ENCODE measurements at places on chromosomes 7 and 10.

GRCh38 chr7:27198138-27198841 is 1.6 kb downstream of the HOXA13 start:
- no peak for DNase-seq

DNA sequence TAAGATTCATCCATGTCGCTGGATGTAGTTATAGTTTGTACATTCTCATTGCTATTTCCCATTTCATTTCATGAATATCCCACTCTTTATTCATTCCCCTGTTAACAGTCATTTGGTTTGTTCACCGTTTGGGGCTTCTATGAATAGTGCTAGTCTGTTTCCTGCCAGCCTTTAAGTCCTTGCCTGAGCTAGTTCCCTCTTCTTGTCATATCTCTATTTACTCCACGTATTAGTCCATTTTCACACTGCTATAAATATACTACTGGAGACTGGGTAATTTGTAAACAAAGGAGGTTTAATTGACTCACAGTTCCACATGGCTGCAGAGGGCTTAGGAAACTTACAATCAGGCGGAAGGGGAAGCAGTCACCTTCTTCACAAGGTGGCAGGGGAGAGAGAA is 56.2 kb downstream of the PLCE1 start:
- DNase-seq: no peak

DNA sequence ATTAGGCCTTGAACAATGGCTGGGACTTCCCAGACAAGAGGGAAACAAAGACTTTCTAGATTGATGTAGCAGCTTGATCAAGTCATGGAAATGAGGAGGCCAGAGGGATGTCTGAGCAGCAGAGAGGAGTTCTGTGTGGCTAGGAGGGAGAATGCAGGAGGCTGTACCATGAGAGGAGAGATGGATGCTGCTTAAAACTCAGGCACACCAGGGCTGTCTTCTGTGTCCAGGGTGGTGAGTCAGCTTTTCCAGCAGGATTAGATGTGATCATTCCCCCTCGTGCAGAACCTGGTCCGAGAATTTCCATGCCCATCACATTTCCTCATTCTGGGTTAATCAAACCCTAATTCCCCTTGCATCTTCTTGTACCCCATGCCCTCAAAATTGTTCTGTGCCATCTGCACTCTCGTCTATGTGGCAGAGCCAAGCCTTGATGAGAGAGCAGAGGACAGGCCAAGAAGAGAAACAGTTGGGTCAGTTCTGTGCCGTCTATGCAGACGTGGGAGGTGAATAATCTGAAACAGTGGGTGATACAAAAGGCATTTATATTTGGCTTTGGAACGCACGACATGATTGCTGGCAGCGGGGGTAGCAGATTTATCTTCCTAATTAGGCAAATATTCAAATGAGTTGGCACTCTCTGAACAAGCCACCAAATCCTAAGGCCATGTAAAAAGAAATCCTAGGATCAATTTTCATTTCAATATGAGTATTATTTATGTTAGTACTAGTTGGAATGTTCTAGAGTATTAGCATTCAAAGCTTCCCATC is 160.7 kb downstream of the TMEM178B start:
- DNase-seq: no peak

GRCh38 chr10:57338823-57339558 is 928.7 kb downstream of the IPMK start:
- no peak for DNase-seq

DNA sequence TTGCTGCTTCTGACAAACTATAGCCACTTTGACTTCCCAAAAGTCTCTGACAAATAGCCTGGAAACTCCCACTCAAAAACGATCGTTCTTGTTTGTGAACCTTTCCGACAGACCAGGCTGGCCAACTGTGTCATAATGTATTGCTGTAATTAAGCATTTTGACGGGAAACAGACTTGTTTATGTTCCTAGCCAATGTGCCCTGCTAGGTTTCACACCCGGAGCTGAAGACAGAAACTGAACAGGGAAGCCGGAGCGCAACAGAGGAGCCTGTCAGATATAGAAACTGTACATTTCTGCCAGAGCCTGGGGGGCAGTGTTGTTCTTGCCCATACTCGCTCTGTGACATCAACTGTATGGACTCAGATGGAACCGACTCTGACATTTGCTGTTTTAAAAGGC is 55.3 kb upstream of the C7orf33 start:
- DNase-seq: no peak

DNA sequence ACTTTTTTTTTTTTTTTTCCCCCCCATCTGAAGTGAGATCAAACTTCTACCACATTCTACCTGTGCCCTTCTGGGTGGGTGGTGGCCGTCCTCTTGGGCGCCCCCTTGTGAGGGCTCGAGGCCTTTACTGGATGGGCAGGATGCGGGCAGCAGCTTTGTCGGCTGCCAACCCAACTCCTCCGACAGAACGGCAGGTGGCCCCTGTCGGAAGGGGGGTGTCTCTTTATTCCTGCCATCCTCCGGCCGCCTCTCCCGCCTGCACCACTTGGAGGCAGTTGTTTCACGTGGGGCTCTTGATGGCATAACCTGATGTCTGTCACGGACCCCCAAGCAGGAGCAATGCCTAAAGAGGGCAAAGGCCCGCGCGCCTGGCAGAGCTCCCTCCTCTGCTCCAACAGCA is 31.0 kb downstream of the AMZ1 start:
- DNase-seq: peak; percentile 18

- no peak for DNase-seq
Measured at GRCh38 chr10:104013489-104013888, 46.5 kb downstream of the SLK start.

DNA sequence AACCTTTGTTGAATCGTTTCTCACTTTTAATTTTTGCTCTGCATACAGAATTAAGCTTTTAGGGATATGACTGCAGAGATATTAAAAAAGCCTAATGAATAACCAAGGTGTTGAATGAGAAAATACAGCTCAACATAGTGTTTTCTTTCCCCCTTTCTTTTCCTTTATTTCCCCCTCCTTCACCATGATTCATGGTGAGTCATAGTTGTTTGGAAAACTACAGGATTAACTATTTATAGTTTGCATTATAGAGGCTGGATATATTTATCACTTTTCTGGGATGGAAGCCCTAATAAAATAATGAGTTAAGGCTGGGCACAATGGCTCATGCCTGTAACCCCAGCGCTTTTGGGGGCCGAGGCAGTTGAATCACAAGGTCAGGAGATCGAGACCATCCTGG is 115.0 kb downstream of the DNAJB9 start:
- DNase-seq: no peak

DNA sequence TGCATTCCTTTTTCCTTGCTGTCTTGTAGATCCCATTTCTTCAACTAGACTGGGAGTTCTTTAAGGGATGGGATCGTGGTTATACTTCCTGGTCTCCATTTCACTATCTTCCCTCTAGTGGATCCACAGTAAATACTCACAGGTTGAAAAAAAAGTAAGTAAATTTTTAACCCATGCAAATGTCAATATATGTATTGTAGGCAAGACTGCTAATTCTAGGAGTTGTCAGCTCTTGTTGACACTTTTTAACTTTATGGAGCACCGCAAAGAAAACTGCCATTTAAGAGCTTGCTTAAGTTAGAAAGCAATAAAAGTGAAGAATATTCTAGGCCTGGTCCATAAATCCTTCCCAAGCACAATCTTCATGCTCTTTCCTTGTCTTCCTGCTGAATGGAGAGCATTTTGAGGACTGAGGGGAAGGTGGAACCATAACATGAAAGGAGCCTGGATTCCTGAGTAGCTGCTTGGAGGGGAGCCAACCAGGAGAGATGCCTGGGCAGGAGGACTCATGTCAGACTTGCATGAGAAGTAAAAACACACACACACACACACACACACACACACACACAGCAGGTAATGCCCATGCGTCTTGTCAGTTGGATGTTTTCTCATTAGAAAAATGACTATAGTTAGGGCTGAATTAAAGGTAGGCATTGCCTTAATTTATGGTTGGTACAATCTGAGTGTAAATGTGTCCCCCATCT is 32.2 kb downstream of the VWA2 start:
- DNase-seq: no peak

DNA sequence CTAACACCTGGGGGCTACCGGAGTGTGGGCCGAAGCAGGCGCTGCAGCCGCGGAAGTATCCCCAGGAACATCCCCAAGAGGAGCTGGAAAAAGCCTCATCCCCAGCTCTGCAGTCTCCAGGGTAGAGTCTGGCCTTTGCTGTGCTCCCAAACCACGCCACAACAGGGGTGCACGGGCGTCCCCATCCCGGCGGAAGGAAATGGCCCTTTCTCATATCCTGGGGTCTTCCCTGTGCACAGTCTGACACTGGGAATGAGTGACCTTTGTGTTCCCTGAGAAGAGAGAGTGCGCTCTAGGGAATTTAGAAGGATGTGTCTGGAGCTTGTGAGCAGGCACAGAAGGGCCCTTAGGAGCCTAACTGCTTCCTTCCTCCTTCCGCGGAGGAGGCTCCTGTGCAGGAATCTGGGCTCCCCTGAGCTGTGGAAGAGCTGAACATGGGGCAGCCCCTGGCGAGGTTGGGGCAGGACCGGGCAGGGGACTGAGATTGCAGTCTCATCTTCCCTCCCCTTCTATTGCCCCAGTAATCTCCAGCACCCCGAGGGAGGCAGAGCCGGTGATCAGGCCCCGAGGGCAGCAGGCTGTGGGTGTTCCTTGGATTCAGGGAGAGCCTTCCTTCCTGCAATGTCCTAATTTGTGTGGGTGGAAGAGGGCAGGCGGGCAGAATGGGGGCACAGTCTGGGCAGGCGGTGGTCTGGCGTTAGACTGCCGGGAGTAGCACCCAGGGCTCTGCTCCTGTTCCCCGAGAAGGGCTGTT is 1.3 kb downstream of the REPIN1 start:
- DNase-seq: no peak

DNA sequence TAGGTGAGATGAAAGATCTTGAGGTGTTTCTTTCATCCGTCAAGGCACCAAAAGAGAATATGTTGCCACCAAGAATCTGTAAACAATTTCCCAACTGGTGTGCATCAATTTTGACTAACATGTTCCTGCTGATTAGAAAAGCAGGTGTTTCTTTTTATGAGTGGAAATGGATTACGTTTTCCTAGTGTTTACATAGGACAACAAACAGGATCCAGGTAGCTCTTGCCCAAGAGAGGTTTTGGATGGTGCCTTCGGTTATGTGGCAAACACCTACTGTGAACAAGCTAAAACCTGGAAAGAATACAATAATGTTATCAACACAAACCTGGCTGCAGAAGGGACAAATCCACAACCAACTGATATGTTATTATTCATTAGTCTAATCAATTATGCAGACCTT is 53.6 kb upstream of the WNT16 start:
- peak; percentile 45 for DNase-seq

DNA sequence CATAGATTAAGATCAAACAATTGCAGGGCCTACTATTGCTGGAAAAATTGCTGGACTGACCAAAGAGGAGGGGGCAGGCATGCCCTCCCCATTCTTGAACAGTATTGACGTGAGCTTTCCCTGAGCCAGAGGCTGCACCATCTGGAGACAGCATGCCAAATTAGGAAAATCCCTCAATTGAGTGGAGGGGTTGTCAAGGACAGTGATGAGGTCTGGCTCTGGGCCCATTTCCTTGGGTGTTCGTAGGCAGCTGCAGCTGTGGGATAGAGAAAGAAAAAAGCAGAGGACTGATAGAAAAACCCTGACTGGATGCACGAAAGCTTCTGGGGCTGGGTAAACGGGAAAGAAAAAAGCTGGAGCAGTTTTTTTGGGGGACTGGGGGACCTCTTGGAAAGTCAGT is 22.8 kb upstream of the ORC5 start:
- peak; percentile 78 for DNase-seq

Data from NCI-H1092 (cell line).